NCI-H1417 (cell line): ENCODE measurements at places on chromosomes 5 and 9.

GRCh38 chr5:178206166-178207101, 2.1 kb downstream of the HNRNPAB start:
- DNase-seq: no peak

DNA sequence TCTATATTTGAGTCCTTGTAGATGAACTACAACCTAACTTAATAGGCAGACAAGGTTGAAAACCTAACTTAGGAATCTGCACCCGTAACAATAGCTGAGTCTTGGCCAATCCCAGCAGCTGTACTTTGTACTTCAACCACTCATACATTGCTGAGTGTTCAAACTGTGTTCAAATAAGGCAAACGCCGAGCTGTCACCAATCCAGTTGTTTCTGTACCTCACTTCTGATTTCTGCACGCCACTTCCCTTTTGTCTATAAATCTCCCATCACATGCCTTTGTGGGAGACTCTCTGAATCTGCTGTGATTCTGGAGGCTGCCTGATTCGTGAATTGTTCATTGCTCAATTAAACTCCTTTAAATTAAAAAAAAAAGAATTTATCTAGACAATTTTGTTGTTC, 167.8 kb upstream of the TUT7 start:
- DNase-seq: no peak

GRCh38 chr5:180591311-180591887, at the start of gene SCGB3A1:
Gene SCGB3A1, minus strand, starts transcription at chr5:180591499. Its CDS starts 37 bp downstream, at chr5:180591462.
- no peak for DNase-seq

DNA sequence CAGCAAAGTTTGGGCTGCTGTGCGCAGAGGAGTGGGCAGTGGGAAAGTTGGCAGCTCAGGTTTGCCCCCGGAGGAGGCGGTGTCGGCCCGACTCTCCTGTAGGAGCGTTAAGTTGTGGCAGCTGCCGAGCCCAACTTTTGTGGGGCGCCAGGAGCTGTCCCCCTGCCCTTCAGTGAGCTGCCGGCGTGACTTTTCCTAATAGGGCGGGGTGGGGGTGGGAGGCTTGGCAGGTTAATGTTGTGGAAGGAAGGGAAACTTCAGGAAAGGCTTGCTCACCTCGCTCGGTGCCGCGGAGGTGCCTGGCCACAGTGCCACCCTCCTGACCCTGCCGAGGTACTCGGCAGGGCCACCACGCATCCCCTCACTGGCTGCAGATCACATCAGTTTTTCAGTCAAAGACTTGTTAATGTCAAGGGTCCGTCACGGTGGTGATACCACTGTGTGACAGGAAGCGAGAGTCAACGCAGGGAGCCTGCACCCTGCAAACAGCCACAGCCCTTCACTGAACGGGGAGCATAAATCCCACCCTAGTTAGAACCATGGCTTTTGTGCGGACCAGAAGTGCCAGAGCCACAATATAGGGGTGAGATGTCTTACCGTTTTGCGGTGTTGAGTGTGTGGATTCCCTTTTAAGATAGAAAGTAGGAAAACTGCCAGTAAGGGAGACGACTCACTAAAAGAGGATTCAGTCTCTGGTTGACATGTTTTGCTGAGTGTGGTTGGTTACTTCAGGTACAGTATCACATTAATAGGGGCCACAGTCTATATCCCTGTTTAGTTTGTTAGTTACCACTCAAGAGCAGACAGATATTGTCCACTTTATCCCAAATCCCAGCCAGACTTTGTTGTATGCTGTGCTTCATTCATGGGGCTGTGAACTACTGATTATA, 796 bp downstream of the LNPEP start:
- DNase-seq: peak; percentile 58

GRCh38 chr5:57499262-57500050, 16.8 kb upstream of the ACTBL2 start:
- peak; percentile 41 for DNase-seq

DNA sequence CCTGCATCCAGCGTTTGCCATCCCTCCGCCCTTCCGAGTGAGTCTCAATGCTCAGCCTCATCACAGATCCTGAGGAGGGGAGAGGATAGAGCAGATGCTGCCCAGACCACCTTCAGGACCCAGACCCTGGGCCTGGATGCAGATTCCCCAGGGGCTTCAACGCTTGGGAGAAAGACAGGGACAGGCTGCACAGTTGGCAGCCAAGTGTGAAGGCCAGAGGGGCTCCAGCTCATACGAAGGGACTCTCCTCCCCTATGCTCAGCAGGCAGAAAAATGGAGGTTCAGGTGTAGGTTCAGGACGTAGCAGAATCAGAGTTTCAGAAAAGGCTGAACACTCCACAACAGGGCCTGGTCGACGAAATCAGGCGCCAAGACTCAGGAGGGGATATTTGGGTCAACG, 378.5 kb upstream of the IRX1 start:
- DNase-seq: no peak

DNA sequence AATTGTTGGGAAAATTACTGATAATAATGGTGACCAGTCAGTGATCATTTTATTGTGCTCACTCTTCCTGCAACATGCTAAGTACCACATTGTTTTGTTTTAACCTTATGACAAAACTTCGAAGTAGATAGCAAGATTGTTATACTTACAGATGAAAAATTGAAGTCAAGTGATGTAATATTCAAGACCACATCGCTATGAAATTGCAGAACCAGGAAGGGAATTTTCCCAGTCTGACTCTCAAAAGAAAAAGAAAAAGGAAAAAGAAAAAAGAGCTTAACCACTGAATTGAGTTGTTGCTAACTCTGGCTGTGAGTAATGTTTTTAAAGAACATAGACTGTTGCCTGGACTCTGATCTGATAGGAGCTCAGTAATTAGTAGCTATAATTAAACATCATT, 170.6 kb upstream of the HAPLN1 start:
- no peak for DNase-seq

DNA sequence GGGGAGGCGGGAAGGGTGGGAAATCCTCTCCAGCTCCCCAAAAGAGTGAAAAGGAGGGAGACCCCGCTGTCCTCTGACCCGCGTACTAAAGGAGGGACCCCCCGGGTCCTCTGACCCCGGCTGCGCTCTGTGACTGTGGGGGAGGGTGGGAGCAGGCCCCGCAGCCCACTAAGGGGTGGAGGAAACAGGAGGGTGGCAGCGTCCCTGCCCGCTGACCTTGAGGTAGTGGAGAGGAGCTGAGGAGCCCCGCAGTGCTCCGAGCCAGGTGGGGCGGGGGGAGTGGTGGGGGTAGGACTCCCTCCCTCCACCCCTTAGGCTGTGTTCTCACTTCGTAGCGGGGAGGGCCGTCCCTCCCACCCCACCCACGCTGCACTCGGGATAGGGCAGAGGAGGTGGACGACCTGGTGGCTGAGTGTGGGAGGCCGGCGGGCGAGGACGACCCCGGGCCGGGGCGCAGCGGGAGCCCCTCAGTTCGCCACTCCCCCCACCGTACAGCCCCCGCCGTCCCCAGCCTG, 449 bp upstream of the ADCY2 start:
- DNase-seq: peak; percentile 66

GRCh38 chr5:157870837-157871834, 12.2 kb upstream of the CLINT1 start:
- no peak for DNase-seq

GRCh38 chr9:138013836-138014562, 136.4 kb downstream of the CACNA1B start:
- no peak for DNase-seq

GRCh38 chr9:137250329-137251193, 525 bp upstream of the STPG3 start:
- DNase-seq: no peak

- no peak for DNase-seq
Observed at GRCh38 chr9:89448381-89448780, 49.5 kb downstream of the SEMA4D start.

GRCh38 chr5:21085791-21086190, 1097.8 kb upstream of the CDH18 start:
- peak; percentile 37 for DNase-seq

DNA sequence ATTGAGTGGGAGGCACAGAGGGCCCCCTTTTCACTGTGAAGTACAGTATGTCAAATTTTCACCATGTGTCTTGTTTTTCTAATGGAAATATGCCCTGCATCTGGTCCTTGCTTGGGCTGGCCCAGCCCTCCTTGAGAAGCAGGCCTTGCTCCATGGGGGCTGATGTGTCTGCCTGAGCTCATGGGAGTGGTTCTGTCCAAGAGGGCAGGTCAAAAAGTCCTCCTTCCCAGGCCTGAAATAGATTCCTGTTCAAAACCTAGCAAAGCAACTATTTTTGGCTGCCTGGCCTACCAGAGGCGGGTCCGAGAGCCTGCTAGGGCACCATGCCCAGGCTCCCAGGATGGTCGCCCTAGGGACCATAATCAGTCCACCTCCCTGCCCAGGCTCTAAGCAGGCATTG, 40.5 kb upstream of the NEURL1B start:
- no peak for DNase-seq

GRCh38 chr5:42035526-42035925, 110.4 kb downstream of the FBXO4 start:
- no peak for DNase-seq

DNA sequence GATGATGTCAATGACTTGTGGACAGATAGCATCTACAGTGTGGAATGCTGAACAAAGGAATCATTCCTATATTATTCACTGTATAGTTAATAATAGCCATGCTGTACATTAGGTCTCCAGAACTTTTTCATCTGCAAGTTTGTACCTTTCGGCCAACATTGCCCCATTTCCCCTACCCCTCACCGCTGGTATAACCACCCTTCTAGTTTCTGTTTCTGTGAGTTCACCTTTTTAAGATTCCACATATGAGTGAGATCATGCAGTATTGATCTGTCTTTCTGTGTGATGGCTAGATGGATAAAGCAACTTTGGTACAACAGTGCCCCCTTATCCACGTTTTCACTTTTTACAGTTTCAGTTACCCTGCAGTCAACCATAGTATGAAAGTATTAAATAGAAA, 18.8 kb upstream of the ALDH1B1 start:
- no peak for DNase-seq

DNA sequence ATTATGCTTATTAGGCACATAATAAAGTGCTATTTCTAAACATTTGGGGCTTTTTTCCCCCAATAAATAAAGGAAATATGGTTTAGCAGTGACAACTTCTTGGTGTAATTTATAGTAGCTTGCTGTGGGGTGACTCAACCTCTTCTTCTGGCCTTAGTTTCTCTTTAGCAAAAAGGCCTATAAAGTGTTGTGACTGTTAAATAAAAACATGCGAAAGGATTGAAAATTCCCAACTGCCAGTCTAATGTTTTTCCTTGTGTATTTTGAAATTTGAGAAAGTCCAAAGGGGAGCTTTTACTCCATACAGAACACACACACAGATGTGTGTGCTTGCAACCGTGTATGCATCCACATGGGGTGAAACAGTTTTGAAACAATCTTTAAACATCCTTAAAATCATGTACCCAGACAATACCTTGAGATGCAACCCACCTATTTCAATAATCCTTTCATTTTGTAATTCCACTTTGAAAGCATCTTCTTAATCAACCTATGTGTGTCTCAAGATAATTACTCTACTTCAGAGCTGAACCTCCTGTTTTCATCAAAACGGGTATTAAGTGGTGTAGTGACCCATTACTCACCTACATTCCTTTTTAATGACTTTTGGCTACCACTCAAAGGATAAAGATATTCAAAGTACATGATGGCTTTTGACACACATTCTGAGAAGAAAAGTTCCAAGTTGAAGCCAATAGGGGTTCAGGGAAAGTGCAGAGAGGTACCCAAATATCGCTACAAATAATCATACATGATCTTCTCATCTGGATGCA, 123.8 kb downstream of the DROSHA start:
- DNase-seq: no peak

- no peak for DNase-seq
Observed at GRCh38 chr5:149216496-149216895, 55.2 kb upstream of the AFAP1L1 start.

DNA sequence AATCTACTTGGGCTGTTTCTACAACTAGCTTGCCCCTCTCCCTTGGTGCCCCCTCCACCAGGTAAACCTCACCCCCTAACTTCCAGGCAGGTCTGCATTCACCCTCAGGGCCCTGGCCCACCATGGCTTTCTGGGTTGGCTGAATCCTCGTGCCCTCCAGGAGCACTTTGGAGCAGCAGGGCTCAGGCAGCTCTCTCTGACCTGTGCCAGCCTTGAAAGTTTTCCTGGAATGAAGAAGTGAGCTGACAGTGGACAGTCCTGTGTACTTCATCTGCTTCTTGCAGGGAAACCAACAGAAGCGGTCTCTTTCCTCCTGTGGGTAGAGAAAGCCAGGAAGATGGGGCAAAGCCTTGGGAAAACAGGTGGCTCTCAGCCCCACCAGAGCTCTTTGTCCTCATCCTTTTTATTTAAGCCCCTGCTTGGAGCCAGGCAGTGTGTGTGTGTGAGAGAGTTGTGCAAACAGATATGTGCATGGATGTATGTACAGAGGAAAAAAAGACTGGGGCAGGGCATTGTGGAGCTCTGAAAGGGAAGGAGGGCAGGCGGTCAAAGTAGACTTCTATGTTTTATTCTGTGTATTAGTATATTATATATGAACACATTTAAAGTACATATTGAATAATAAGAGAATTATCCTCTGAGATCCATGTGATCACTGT, 62.3 kb upstream of the SPRY4 start:
- no peak for DNase-seq

GRCh38 chr5:133111299-133111698, 59.5 kb downstream of the HSPA4 start:
- peak; percentile 80 for DNase-seq

GRCh38 chr5:60365001-60365400, 335.0 kb downstream of the DEPDC1B start:
- DNase-seq: no peak

DNA sequence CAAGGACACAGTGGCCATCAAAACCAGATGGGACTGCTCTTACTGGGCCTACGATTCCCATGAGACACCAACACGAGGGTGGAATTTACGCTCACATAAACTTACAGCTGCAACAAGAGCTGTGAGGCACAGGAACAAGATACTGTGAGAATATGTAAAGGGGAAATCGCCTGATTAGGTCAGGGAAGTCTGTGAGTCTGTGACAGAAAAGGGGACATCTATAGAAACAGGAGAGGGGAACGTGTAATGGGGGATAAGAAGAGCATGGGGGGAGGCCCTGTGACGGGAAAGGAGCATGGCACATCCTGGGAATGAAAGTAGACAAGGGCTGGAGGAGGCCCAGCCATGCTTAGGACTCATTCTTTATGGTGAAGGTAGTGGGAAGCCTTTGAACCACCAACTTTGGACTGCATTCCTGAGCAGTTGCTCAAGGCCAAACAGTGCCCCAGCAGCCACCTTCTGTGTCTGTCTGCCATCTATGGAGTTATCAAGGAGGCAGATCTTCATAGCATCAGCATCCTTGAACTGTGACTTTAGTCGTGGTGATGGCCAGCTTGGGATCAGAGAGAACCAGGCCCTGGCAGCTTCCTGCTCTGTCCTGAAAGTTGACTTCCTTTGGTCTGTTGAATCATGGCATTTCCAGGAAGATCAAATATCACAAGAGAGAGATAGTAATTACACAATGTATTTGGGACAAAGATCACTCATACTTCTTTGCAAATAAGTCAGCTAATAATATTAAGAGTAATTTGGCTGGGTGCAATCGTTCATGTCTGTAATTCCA, 87.9 kb upstream of the FAM169A start:
- DNase-seq: no peak
